Osteoblast (primary cell): ENCODE measurements at places on chromosomes 1 and 21. TPM values are rescaled to one million over a fixed set of nuclear protein-coding genes. Genes with fewer than 3 reads are reported as not detected.

GRCh38 chr1:171110621-171111326, 20.1 kb downstream of the FMO3 start:
- H3K27me3 ChIP-seq, result no peaks in the 10 kb centered on the region
- H3K4me1 ChIP-seq, result peaks cover 10% of the 10 kb centered on the region
- H3K36me3 ChIP-seq, result no peaks in the 10 kb centered on the region
- no peak overlapping the region for H3K4me3 ChIP-seq
- no peak for DNase-seq

Gene NDC1
- 12.7 and 14.7 TPM in 2 replicates for total RNA-seq

Gene HEYL
- total RNA-seq, result under 0.01 TPM in 2 replicates

DNA sequence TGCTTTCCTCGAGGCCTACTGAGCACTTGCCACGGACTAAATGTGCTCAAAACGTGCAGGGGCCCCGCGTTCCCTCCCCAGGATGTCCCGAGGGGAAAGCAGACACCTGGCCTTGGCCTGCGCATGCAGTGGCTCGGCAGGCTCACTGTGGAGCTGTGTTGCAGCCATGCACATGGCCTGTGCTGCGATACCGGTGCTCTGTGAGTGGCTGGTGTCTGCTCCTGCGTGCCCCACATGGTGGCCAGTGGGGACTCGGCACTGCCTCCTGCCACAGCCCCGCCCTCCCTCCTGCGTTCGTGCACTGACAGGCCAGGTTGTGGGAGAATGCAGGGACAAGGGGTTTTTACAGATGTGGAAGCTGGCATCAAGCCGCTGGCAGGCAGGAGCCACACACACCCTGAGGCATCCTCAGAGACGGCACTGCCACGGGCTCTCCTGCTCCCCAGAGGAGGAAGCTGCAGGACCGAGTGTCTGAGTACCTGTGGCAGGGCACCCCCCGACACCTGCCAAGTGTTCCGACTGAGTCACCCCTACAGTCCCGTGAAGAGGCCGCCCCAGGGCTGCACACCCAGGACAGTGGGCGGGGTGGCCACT, 16.9 kb upstream of the PTTG1IP start:
- DNase-seq, result no peak
- H3K27me3 ChIP-seq, result peaks cover 7% of the 10 kb centered on the region
- no peaks in the 10 kb centered on the region for H3K36me3 ChIP-seq
- no peaks in the 10 kb centered on the region for H3K4me1 ChIP-seq
- no peak overlapping the region for H3K27ac ChIP-seq

- DNase-seq, result no peak
- peak overlapping the region; percentile 72 for H3K27ac ChIP-seq
- no peaks in the 10 kb centered on the region for H3K36me3 ChIP-seq
- H3K4me3 ChIP-seq, result no peak overlapping the region
- peaks cover 34% of the 10 kb centered on the region for H3K4me1 ChIP-seq
Observed at GRCh38 chr1:87113313-87113712, 198.9 kb downstream of the HS2ST1 start.

GRCh38 chr1:205421798-205422197, at the start of gene LEMD1:
TSS of gene LEMD1 (minus strand) at chr1:205422056. CDS start at chr1:205420536, 1,520 bp downstream.
- H3K4me3 ChIP-seq, result no peak within 1 kb of the TSS
- no peak within 1 kb of the TSS for H3K27ac ChIP-seq
- no peak for DNase-seq
- no peaks in the 10 kb centered on the region for H3K4me1 ChIP-seq
- H3K36me3 ChIP-seq, result no peaks in the 10 kb centered on the region

DNA sequence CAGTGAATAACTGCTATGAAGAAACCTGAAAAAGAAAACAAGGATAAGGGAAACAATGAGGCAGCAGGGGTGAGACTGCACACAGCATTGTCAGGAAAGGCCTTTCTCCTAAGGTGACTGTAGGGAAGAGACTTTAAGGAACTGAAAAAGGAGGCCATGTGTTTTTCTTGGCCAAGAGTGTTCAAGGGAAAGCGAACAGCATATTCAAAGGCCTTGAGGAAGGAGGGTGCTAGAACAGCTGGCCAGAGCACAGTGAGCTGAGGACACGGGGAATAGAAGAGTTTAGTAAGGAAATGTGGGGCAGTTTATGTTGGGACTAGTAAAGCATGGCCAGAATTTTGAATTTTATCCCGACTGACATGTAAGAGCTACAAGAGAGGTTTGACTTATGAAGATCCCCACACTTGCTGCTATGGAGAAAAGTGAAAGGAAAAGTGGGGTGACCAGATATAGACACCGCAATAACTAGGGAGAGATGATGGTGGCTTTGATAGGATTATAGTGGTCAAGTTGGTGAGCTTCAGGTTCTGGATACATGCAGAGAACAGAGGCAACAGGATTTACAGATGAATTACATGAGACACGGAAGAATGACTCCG, 1.4 kb downstream of the RWDD2B start:
- H3K4me1 ChIP-seq, result peaks cover 17% of the 10 kb centered on the region
- peak overlapping the region; percentile 20 for H3K27ac ChIP-seq
- H3K27me3 ChIP-seq, result no peaks in the 10 kb centered on the region
- peak; percentile 52 for DNase-seq
- H3K36me3 ChIP-seq, result no peaks in the 10 kb centered on the region

DNA sequence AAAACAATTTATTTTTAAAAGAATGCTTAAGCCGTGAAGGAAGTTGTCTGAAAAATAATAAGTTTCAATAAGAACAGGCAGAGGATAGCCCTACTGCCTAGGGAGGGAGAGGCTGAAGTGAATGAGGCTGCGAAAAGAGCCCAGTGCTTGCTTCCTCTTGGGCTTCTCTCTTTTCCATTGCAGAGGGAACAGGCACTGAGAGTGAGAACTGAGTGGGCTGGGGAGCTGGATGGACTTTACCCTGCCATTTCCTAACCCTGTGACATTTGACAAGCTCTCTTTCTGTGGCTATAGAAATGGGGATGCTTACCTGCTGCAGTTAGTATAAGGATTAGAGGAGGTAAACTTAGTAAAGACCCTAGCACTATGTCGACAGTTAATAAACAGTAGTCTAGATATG, 30.0 kb downstream of the TENT5C start:
- H3K36me3 ChIP-seq, result no peaks in the 10 kb centered on the region
- no peak overlapping the region for H3K4me3 ChIP-seq
- H3K4me1 ChIP-seq, result no peaks in the 10 kb centered on the region
- peaks cover 38% of the 10 kb centered on the region for H3K27me3 ChIP-seq
- DNase-seq, result peak; percentile 49
- H3K27ac ChIP-seq, result no peak overlapping the region

DNA sequence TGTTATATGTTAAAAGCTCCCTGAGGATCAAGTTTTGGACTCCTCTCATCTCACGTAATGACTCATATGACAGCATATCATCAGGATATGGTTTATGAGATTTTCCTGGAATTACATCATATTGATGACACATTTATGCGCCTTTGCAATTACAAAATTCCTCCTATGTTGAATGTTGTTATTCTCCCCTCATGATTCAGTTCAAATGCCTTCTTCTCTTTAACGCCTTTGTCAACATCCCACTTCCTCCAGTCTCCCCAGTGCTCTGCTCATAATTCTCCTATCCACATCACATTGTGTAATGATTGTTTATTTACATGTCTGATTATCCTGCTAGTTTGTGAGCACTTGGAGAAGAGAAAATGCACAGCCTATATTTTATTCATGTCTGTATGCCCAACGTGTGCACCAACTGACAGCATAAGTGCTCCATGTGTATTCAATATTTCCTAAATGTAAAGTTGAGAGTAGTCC, 80.9 kb upstream of the BACH1 start:
- H3K36me3 ChIP-seq, result peaks cover 3% of the 10 kb centered on the region
- H3K4me3 ChIP-seq, result no peak overlapping the region
- peaks cover 46% of the 10 kb centered on the region for H3K4me1 ChIP-seq
- DNase-seq, result peak; percentile 39

Gene PDC
- not detected in 2 replicates for total RNA-seq

Gene PRR9
- total RNA-seq, result not detected in 2 replicates
